ENCODE measurements at places on chromosomes 2 and 18.

- DNase-seq: no peak
These were observed 174.8 kb downstream of the DYM start for GRCh38 chr18:49285627-49286026.

- no peak for DNase-seq
These were observed 310.8 kb upstream of the STON1 start for GRCh38 chr2:48219234-48219554.

GRCh38 chr18:8461544-8461943, 147.7 kb upstream of the RAB12 start:
- no peak for DNase-seq

GRCh38 chr2:200471324-200471848, 38.5 kb downstream of the KCTD18 start:
- peak; percentile 23 for DNase-seq

- no peak for DNase-seq
These were observed 323.1 kb downstream of the NBAS start for GRCh38 chr2:15238028-15238427.

Measured in inflammatory macrophage (primary cell).